ENCODE measurements at places on chromosomes 4 and X.

GRCh38 chrX:129632443-129632842 is 22.3 kb downstream of the APLN start:
- no peak for DNase-seq

DNA sequence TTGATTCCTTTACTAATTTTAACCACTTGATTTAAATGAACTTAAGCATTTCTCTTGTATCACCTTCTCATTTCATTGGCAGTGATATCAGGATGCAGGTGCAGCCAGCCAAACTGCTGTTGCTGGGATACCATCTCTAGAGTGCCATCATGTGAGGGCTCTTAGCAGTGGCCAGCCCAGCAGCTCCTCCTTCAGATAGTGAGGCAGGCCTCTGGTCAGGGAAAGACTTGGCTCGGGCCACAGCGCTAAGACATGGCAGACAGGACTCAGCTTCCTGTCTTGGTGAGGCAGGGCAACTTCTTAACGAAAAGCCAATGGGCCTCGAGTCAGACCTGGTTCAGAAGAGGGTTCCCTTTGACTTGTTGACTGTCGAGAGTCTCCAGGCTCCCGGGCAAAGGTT is 50.0 kb downstream of the NOP14 start:
- DNase-seq, result no peak

- DNase-seq, result no peak
These were observed 7.6 kb downstream of the ENPEP start for GRCh38 chr4:110483516-110483915.

GRCh38 chr4:26782168-26782829 is 78.3 kb upstream of the STIM2 start:
- DNase-seq, result no peak

DNA sequence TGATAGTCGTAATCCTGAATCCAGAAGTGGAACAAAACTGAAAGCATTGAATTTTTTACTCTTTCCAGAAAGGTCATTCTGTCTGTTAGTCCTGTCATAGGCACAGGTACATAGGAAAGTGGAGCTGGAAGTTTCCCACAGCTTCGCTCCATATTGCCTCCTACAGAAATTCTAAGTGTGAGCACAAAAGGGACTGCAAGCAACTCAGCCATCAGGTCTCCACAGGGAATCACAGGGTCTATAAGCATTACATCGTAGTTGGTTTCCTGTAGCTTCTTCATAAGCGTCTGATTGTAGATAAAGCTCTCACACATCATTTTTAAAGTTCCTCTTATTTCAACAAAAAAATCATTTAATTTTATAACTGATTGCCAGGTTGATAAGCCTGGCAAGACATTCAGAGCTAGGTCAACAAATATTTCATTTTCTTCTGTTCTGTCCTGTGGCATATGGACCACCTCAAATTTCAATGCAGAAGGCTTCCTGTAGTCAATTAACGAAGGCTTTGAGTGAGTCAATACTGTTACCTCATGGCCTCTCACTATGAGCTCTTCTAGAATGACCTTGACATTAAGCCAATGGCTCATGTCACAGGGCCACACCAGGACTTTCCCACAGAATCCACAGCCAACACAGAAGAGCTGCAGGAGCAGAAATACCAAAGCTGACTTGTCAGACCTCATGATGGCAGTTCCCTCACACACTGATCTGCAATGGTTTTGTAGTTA is at the start of gene UGT2A3:
TSS of gene UGT2A3 (minus strand) at position 727 of the 728 bp plus-strand sequence. CDS start at position 683, 44 bp downstream.
- peak; percentile 67 for DNase-seq

DNA sequence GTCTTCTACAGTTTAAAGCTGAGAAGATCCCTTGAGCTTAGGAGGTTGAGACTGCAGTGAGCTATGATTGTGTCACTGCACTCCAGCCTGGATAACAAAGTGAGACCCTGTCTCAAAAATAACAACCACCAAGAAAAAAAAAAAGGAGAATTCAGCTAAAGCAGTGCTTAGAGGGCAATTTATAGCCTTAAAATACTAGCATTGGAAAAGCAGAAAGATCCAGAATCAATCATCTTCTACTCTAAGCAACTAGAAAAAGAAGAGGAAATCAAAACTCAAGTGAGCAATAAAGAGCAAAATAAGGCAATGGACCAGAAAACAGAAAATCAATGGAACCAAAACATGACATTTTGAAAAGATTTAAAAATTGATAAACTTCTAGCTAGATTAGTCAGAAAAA is 639 bp upstream of the PI4K2B start:
- DNase-seq, result no peak

GRCh38 chr4:41657561-41657960 is 91.0 kb downstream of the PHOX2B start:
- no peak for DNase-seq

GRCh38 chr4:187236209-187236890 is 512.7 kb upstream of the FAT1 start:
- DNase-seq, result peak; percentile 75

DNA sequence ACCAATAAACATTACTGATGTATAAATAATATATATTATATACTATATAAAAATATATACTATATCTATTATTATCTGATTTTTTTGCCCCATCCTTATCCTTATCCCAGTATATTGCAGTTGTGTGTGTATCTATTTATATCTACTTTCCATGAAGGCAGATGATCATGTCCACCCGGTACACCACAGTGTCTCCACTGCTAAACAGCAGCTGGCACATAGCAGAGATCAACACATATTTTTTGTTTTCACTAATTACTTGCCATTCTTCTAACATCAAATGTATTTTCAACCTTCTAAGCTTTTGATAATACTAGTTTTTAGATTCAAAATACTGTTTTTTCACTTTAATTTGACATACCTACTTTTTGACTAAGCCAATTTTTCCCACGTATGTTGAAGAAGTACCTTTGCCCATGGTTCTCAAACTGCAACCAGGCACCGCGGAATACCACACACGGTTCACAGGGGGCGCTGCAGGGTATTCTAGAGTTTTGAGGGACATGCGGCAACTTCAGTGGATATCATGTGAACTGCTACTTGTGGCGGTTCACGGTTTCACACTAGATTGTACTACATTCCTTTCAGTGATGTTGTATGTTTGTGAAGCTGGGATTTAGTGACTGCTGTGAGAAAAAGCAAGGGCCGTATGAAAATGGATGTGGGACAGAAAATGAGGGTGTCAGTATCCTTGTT is 182.5 kb upstream of the NPY2R start:
- DNase-seq, result peak; percentile 24

DNA sequence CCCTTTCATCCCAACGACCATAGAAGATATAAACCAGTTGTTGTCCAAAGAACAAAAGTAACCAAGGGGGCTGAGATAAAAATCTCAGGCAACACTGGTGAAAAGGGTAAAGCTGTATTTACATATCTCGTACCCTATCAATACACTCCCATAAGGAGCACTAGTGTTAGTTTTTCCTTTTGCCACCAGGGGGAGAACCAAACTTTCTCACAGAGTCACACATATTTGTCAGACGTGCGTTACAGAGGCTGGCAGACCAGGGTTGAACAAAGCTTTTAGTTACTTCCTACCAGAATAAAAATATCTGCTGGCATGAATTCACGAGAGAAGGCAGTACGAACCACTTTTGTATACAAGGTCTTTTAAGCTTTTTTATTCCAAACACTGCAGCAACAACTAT is 88.3 kb downstream of the AMELX start:
- peak; percentile 46 for DNase-seq

DNA sequence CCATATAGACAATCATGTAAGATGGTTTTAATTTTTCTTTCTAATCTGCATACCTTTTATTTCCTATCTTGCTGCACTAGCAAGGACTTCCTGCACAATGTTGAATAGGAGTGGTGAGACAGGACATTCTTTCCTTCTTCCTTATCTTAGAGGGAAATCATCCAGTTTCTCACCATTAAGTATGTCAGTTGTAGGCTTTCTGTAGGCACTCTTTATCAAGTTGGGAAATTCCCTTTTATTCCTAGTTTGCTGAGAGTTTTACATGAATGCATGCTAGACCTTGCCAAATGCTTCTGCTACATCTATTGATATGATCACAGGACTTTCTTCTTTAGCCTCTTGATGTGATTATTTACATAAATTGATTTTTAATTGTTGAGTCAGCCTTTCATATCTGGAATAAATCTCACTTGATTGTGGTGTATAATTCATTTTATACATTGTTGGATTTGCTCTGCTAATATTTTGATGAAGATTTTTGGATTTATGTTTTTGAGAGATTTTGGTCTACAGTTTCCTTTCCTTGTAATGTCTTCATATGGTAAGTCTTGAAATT is 23.8 kb downstream of the RNF175 start:
- DNase-seq, result no peak

GRCh38 chrX:151633157-151633556 is 62.1 kb upstream of the PRRG3 start:
- DNase-seq, result no peak

DNA sequence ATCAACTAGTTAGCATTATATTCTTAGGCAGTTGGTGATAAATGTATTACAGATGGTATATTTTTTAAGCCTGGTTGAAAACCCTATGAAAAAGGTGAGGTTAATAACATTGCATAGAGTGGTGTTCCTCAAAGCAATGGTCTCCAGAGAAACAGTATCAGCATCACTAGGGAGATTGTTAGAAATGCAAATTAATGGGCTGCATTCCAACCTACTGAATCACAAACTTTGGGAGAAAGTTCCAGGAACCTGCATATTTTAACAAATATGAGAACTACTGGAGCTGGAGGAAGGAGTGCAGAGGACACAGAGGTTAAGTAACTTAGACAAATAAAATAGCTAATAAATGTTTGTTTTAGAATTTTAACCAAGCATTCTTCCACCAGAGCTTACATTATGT is 166.9 kb upstream of the PCDH10 start:
- no peak for DNase-seq

GRCh38 chr4:140906993-140907962 is 151.1 kb upstream of the TBC1D9 start:
- no peak for DNase-seq

GRCh38 chr4:35464964-35465528 is 779.3 kb downstream of the ARAP2 start:
- no peak for DNase-seq

Measured in ACHN (cell line).